Stomach (tissue), 19 donors: ENCODE measurements at places on chromosomes 6 and 20. TPM values are rescaled to one million over a fixed set of nuclear protein-coding genes. Genes with fewer than 3 reads are reported as not detected.
A peak's percentile ranks its signal among the peaks of the same experiment; 100 is the strongest.

Gene PPP1R3G
- total RNA-seq = not detected

Gene SGK2
- total RNA-seq = 21.7 TPM

Gene SYCP2
- total RNA-seq = 1.4 TPM

DNA sequence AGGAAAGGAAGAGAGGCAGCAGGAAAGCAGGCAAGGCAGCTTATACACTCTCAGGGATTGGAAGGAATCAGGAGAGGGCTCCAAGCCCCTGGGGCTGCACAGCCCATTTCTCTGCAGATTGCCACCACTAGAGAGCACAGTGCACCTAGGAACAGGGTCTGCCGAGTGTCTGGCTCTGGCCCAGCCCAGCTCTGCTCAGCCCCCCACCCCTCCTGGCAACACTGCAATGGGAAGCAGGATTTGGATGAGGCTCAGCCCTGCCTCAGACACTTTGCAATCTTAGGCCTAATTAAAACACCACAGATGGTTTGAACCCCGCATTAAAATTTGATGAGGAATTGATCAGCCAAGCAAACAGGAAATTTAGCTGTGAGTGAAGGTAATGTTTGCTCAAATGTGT, 252.7 kb downstream of the DHX35 start:
- DNase-seq = peak; percentile 23

DNA sequence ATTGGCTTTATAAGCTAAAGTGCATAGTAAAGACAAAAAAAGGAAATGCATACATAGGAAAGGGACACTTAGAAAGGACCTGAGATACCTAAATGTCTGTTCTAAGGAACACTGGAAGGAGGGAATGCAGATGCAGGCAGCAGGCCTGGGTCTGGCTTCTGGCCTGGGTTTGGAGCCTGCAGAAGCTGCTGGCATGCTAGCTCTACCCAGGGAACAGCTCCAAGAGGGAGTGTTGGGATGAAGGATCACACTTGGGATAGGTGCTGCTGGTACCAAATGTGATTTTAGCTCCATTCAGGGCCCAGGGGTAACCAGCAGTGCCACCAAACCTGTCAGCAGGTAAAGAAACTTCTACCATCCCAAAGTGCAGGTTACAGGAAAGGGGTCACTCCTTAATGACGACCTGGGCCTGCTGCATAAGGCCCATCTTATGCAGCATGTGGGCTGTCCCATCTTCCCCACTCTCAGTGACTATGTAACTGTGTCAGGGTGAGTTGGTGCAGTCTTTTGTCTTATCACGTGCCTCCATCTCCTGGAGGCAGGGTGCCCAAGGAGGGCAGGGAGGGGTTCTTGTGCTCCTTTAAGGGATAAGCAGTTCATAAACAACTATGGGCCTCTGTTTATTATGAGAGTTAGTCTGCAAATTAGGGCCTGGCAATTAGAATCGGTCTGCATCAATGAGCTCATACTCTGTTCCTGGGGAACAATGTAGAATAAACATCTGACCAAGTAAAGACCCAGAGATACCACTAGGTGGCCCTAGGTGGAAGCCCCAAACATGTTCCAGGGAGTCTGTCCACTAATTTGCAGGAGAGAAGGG, 26.9 kb downstream of the DDX27 start:
- DNase-seq = no peak

- DNase-seq = no peak
Observed at GRCh38 chr20:13507646-13508045, 131.1 kb downstream of the TASP1 start.

DNA sequence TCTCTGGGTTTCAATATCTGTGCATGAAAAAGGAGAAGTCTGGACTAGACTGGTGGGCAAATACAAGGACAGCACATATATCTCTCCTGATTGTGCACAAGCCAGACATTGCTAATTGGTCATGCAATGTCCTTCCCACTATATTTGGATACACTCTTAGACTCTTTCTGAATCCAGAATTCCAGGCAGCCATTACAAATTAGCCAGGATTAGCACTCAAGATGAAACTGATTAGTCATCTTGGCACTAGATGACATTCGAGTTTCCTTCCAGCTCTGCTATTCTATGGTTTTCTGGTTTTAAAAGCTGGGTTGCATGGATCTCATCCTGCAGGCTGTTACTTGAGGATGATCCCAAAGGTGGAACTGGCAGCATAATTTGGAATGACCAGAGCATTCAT, 73.2 kb downstream of the SCP2D1 start:
- DNase-seq = no peak

GRCh38 chr20:12798286-12798685, 210.5 kb upstream of the SPTLC3 start:
- no peak for DNase-seq

GRCh38 chr6:36784376-36784636, 54.9 kb downstream of the CPNE5 start:
- DNase-seq = no peak

- no peak for DNase-seq
Observed at GRCh38 chr6:4883298-4883697, 107.1 kb downstream of the CDYL start.
